Ovary (tissue), 10 donors: ENCODE measurements at places on chromosomes 1 and 21. TPM values are rescaled to one million over a fixed set of nuclear protein-coding genes. Genes with fewer than 3 reads are reported as not detected.
A peak's percentile ranks its signal among the peaks of the same experiment; 100 is the strongest.

The NPL gene
- total RNA-seq, result 4.3 TPM

The TMEM79 gene
- 2.9 TPM for total RNA-seq

GRCh38 chr1:248152056-248152827 is 7.3 kb downstream of the OR2M5 start:
- no peak overlapping the region for H3K4me3 ChIP-seq
- H3K4me1 ChIP-seq, result no peaks in the 10 kb centered on the region
- no peak for DNase-seq
- H3K27ac ChIP-seq, result no peak overlapping the region

- no peaks in the 10 kb centered on the region for H3K36me3 ChIP-seq
- H3K4me3 ChIP-seq, result no peak overlapping the region
- no peaks in the 10 kb centered on the region for H3K27me3 ChIP-seq
- peak; percentile 16 for DNase-seq
- H3K4me1 ChIP-seq, result no peaks in the 10 kb centered on the region
Measured at GRCh38 chr1:227896710-227897655, 50.7 kb downstream of the WNT9A start.

DNA sequence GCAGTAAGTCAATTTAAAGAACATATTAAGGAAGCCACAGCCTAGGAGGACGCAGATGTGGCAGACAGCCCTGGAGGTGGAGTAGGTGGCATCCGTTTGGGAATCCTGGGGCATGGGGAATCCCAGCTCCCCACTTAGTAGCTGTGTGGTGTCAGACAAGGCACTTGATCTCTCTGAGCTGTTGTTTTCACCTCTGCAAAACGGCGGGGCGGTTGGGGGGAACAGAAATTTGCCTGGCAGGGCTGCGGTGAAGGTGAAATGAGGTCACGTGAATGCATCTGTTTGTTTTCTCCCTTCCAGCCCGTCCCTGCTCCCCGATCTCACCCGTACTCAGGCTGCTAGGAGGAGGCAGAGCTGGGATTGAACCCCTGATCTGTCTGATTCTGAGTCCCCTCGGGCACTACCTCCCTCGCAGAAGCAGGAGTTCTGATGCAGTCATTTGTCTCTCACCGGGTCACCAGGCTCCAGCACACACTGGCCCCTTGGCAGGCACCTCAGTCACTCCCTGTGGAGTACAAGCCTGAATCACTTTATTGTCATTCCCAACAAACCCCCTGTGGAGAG is 2.2 kb upstream of the LAPTM5 start:
- H3K4me3 ChIP-seq, result no peak overlapping the region
- H3K4me1 ChIP-seq, result peaks cover 6% of the 10 kb centered on the region
- no peaks in the 10 kb centered on the region for H3K36me3 ChIP-seq
- H3K27ac ChIP-seq, result no peak overlapping the region

GRCh38 chr1:33143698-33144097 is 38.1 kb downstream of the TRIM62 start:
- no peak overlapping the region for H3K4me3 ChIP-seq
- no peaks in the 10 kb centered on the region for H3K27me3 ChIP-seq
- no peak overlapping the region for H3K27ac ChIP-seq

DNA sequence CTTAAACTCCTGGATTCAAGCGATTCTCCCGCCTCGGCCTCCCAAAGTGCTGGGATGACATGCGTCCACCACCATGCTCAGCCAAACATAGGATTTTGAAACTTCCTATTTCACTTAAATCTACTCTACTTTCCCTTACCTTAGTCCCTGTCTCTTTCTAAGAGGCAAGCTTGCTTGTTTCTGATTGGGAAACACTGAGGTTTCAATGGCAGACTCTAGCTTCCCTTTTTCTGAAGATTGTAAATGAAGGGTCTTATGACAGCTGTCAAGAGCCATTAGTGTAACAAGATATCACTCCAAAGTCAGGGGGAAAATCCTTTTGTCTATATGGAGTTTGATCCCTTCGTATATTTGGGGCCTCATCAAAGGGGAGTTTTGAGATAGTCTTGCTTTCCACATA is 23.5 kb upstream of the LMO4 start:
- no peaks in the 10 kb centered on the region for H3K27me3 ChIP-seq
- DNase-seq, result no peak
- no peak overlapping the region for H3K4me3 ChIP-seq
- H3K36me3 ChIP-seq, result no peaks in the 10 kb centered on the region
- no peak overlapping the region for H3K27ac ChIP-seq

GRCh38 chr21:35599164-35599563 is 461.2 kb downstream of the SETD4 start:
- no peak for DNase-seq
- no peak overlapping the region for H3K4me3 ChIP-seq
- no peak overlapping the region for H3K27ac ChIP-seq
- H3K36me3 ChIP-seq, result no peaks in the 10 kb centered on the region
